NCI-H146 (cell line): ENCODE measurements at places on chromosomes 1 and 21.

DNA sequence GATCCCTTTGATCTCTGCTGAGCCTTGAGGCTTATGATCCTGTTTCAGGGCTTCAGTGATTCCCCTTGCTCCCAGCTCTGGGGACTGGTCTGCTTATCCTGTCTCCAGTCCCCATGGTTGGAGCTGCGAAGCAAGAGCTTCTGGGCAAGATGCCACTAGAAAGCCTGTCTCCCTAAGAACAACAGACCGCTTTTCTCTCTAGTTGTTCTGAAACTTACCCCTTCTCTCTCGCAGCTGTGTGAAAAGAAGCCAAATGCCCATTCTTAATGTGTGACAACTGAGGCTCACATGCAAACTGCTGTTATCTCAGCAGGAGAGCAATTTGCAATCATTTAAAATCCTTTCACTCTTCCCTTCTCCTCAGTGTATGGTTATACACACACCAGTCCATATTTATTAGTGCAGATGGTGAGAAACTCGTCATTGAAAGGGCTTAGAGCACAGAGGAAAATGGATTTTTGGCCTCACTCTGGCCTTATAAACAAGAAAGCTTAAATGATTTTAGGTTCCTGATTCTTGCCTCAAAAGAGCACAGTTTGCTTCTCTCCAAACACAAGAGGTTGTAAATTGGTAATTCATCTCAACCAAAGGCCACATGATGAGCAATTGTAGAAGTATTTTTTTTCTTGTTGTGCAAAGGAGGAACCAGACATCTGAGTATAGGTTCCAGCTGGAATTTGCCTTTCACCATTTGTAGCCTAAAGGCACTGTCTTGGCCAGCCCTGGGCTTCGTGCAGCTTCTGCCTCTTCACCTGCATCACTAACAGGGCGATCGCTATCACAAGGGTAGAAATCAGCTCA lies 179.2 kb upstream of the LMO4 start:
- DNase-seq: peak; percentile 44

DNA sequence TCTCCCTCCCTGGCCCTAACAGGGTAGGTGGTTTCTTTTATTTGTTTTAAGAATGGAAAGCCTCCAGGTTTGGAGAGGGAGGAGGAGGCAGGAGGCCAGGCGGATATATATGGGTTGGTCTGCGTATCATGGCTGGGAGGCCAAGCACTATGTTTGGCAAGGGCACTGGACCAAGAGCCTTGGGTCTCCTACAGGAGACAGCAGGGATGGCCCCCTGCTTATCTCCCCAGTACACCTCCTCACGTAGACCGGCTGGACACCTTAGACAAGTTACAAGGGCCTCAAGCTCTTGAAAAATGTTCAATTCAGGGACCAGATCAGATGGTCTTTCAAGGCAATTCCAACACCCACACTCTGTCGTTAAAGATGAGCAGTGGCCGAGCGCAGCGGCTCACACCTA lies 10.9 kb downstream of the SLC41A1 start:
- no peak for DNase-seq

DNA sequence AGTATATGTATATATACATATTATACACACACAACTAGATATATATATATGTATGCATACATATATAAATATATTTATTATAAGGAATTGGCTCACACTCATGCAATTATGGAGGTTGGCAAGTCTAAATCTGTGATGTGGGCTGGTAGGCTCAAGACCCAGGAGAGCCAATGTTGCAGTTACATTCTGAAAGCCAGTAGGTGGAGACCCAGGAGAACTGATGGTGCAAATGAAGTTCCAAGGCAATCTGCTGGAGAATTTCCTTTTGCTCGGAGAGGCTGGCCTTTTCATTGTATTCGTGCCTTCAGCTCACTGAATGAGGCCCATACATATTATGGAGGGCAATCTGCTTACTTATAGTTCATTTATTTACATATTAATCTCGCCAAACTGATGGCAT lies 9.4 kb downstream of the IVL start:
- no peak for DNase-seq

DNA sequence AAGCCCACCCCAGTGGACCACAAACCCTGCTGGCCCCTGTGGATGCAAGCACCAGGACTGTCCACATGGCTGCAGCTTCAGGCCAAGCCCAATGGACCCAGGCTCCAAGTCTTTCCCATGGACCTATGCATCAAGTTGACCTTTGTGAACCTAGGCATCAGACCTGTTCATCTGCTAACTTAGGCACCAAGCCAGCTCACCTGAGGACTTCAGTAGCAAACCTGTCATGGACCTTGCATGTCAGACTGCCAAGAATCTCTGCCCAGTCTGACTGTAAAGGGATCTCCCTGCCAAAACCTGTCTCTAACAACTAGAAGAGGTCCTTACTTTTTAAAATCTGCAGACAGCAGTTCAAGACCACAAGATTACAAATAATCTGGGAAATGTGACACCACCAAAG lies 37.8 kb downstream of the FMO3 start:
- DNase-seq: no peak

DNA sequence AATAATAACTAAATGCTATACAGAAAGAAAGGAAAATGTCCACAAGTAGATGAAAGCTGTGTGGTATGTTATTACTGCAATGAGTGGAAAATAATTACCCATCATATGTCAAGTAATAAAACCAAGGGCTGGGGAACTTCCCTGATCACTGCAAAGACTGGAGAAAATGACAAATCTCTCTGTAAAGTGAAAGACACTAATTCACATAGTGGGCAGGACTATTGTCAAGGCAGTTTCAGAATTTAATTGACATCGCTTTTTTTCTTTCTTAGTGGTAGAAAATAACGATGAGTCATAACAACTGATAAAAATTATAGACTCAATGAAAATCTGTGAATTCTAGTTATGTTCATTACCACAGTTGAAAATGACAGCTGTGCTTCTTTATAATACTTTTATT lies 153.7 kb upstream of the ST6GALNAC5 start:
- no peak for DNase-seq

GRCh38 chr1:156751451-156751756 lies at the start of gene HDGF:
Gene HDGF, minus strand, starts transcription at chr1:156751675. Its CDS starts 246 bp downstream, at chr1:156751429.
- no peak for DNase-seq

DNA sequence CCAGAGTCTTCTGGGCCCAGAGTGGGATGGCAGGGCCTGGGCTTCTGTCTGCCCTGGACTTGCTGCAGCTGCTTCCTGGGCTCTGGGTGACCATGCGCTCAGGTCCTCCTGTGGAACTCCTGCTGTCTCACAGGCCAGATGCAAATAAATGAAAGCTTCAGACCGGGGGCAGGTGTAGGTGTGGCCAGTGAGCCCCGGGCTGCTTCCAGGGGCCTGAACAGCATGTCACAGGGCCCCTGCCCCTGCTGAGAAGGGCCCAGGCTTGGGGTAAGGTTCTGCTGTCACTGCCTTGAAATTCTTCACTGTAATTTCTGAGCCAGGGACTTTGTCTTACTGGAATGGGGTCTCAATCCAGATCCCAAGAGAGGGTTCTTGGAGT lies 2.5 kb upstream of the PKNOX1 start:
- peak; percentile 75 for DNase-seq

- no peak for DNase-seq
Measured at GRCh38 chr1:53381790-53382401, 54.0 kb upstream of the LRP8 start.

DNA sequence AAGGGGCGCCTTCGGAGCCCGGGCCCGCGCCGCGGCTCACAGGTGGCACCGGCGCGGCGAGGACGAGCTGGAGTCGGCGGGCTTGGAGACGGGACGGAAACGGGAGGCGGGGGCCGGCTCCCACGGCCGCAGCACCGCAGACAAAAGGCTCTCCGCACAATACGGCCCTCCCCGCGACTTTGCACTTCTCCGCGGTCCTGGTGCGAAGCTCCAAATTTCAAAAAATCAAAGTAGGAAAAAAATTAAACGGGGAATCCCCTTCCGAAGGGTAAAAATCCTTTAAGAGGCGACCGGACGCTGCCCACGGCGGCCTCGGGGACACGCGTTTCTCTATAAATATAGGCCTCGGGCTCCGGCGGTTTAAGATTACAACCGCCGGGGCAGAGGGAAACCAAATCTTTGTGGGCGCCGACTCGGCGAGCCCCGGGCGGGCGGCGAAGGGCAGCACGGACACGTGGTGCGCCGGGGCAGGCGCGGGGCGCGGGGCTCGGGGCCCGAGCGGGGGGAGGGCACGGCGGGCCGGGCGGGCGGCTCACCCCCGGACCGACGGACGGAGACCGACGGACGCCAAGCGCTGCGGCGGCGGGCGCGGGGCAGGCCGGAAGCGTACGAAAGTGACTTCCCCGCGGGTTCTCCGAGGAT lies 453 bp downstream of the PABPC4 start:
- DNase-seq: peak; percentile 44

- no peak for DNase-seq
Measured at GRCh38 chr1:8631163-8631562, 186.3 kb downstream of the RERE start.

DNA sequence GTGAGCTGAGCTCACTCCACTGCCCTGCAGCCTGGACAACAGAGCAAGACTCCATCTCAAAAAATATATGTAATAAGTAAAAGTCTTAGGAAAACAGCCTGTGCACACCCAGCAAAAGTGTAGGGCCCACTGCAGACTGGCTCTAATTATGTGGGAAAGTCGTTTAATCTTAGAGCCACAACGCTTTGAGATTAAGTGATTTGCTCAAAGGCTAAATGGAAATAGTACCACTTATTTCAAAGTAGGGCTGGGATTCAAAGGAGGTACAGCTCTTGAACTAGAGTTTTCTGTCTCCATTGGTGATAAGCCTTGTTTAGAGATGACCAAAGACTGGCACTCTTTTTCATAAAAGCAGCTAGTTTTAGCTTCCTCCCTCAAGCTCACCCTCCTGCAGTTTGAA lies 2.2 kb downstream of the TACSTD2 start:
- no peak for DNase-seq

DNA sequence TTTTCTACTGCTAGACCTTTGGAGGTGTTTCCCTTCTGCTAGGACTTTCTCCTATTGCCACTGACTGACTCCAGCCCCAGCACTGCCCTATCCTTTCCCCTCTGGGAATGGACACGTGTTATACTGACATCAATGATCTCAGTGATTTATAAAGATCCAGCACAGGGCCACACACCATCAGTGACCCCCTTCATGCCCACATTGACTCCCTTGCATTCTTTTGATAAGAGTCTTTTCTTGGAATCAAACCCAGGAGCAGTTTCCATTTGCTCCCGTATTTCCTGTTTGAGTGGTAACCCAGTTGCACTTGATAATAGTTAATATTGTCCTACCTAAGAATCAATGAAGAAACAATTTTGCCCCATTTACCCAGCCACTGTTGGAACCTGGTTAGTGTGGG lies 501.0 kb upstream of the USP24 start:
- no peak for DNase-seq

- DNase-seq: peak; percentile 72
Measured at GRCh38 chr1:26788836-26789611, 1.3 kb downstream of the PIGV start.

GRCh38 chr1:235883261-235883927 lies 16.7 kb upstream of the LYST start:
- no peak for DNase-seq

DNA sequence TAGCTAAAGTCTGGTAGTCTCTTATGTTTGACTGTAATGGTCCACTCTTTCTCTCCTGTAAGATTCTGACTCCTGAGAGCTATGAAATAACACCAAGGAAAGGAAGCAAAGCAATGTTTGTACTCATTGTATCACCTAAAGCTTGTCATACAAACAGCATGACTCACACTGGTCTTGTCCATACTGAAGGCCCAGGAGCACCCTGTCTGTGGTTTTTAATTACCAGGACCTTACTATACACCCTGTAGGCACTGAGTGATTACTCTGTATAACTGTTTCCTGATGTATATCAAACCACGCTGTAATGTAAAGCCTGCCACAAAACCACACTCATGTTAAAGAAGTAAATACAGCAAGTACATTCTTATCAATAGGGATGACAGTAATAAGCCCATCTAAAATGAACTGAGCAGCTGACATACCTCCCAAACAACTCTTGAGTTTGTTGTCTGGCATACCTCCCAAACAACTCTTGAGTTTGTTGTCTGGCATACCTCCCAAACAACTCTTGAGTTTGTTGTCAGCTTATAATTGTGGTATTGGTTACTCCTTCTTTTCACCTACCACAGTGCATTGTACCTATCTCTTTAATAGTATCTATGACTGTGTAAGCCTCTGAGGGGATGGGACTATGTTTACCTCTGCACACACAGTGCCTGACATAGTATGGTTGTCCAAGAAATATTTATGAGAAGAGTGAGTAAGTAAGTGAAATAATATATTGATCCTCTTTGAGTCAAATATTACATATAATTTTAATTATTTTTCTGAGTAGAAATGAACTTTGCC lies 11.6 kb upstream of the TNFSF18 start:
- no peak for DNase-seq

- DNase-seq: no peak
Measured at GRCh38 chr1:12405325-12406210, 175.7 kb downstream of the VPS13D start.

DNA sequence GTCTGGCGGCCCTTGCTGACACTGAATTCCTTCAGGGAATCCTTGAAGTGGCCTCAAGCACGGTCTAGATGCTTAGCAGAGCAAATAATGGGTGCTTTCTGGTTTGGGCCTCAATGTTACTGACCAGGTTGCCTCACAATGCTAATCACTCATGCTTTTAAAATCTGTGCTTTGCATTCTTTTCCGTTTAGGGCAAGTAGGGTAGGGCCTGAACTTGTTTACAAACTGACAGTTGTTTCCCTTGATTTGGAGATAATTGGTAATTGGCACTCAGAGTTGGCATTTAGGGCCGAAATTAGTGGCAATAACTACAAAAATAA lies 1.4 kb downstream of the VPS13D start:
- no peak for DNase-seq

- DNase-seq: peak; percentile 27
Measured at GRCh38 chr1:204647114-204647804, 38.3 kb downstream of the LRRN2 start.
